ENCODE measurements at places on chromosomes 1 and 21.

DNA sequence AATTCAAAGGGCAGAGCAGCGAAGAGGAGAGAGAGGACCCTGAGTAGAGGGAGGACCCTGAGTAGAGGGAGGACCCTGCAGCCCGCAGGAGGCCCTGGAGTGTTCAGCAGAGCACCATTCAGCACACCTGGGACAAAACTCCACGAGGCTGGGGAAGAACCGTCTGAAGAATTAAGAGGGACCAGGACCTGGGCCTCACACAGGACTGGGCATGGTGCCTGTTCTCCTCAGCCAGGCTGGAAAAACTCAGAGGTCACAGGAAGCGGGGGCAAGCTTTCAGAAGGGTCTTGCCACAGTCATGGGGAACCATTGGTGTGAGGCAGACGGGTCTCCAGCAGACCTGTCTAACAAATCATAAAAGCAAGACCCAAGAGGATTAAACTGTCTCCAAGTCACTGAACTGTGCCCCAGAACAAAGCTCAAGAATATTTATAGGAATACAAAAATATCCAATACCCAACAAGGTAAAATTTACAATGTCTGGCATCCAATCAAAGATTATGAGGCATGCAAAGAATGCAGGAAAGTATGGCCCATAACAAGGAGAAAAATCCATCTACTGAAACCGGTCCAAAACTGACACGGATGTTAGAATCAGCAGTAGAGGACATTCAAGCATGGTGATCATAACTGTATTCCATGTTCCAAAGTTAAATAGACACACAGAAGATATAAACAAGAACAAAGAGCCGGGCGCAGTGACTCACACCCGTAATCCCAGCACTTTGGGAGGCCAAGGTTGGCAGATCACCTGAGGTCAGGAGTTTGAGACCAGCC is 30.6 kb downstream of the MORN1 start:
- DNase-seq, result no peak

GRCh38 chr1:109882288-109883245 is 28.1 kb upstream of the CSF1 start:
- DNase-seq, result no peak

DNA sequence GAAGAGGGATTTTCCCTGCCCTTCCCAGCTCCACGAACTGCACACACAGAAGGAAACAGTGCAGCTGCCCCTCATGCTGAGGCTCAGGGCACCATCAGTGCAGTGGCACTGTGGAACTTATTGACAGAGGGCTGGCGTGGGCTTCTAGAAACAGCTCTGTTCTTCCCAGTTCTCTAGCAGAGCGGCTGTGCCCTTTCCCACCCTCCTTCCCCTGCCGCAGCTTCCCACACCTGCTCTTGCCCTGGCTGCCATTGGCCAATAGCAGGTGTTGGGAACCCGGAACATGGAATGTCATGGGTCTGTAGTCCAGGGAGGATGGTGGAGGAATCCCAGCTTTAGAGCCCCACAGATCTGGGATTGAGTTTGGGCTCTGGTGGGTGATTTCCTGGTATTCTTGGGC is 343.8 kb downstream of the RPS6KC1 start:
- DNase-seq, result no peak

- no peak for DNase-seq
Observed at GRCh38 chr1:224770336-224770693, 154.2 kb downstream of the CNIH3 start.

DNA sequence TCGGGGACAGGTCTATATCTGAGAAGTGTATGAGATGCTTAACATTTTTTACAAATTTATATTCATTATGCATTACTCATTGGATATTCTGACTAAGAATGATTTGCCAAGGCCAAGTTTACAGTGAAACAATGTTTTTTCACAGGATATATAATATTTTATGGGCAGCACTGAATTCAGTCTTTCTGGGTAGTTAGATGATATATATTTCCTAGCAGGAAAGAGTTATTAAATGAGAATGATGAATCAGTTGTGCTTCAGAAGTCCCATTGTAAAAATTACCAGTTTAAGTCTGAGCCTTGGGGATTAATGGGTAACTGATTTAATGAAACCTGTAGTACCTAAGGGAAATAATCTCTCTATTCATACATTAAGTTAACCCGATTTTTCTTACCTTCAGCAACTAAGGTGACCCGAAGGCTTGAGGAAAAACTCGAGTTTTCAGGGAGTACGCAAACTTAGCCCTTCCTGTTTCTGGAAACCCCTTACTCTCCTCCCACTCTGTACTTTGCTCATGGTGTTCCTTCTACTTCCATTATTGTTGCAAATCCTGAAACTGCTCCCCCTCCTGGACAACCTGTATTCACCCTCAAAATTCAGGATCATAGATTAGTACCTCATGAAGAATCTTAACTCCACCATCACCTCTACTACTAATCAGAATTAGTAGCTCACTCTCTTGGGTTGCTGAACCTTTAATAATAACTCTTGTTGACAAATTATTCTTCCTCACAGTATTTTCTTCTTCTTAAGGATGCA is 135.1 kb downstream of the AK5 start:
- no peak for DNase-seq

Data from KG1 (cell line).